ENCODE measurements at places on chromosomes 5 and 9. TPM values are rescaled to one million over a fixed set of nuclear protein-coding genes. Genes with fewer than 3 reads are reported as not detected.

The PHF2 gene
- 0.80 TPM for polyA plus RNA-seq

The LRRC19 gene
- 0.34 TPM for polyA plus RNA-seq

The PCDHB5 gene
- not detected for polyA plus RNA-seq

The FOXI1 gene
- not detected for polyA plus RNA-seq

The LOX gene
- not detected for polyA plus RNA-seq

The ROR2 gene
- polyA plus RNA-seq: not detected

The SEMA5A gene
- polyA plus RNA-seq: 0.02 TPM

The WDR70 gene
- 18.6 TPM for polyA plus RNA-seq

The C5 gene
- polyA plus RNA-seq: 0.49 TPM

The MEGF10 gene
- polyA plus RNA-seq: not detected

The PRRX2 gene
- not detected for polyA plus RNA-seq
